ENCODE measurements at places on chromosomes 4 and X.

- no peak for DNase-seq
Observed at GRCh38 chr4:100516225-100516624, 1.6 kb downstream of the EMCN start.

DNA sequence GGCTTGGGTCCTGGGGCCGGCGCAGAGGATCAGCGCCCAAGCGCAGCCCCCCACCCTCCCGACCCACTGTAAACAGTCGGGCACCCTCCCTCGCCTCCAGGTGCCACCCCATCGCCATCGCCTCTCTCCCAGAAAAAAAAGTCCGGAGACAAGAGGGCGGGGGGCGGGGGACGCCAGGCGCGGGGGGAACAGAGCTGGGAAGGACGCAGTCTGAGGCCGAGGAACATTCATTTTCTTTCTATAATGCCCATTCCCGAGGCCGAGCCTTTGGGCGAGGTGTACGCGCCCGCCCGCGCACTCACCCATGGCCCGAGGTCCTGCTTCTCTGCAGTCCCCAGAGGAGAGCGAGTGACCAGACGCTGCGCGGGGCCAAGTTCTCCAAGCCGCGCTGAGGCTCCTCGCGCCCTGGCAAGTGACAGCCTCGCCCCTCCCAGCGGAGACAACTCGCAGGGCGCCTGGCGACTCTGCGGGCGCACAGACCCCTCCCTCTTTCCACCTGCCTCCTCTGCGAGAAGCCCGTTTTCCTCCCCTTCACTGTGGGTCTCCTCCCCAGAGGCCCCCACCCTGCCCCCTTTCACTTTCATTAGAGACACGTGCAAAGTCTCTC, 63.5 kb upstream of the WDR17 start:
- peak; percentile 6 for DNase-seq

DNA sequence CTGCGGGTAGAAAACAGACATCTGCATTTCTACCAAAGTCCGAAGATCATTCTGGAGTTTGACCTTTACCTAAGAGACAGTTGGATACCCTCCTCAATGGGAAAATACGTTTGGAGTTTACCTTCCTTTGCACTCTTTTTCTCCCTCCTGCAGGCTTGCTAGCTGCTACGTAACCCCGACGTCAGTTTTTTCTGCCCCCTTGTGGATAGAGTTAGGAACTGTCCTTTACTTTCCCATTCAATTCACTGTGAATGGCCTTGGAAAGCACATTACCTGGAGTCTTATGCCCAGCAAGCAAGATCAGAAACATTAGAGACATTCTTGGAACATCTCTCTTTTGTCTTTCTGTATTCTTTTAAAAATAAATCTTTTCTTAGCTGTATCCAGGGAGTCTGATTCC, 250.7 kb downstream of the NAP1L3 start:
- peak; percentile 6 for DNase-seq

- no peak for DNase-seq
Observed at GRCh38 chrX:49029876-49030275, 13.3 kb downstream of the TFE3 start.

- DNase-seq, result no peak
Observed at GRCh38 chr4:80926446-80926845, 104.1 kb upstream of the BMP3 start.

DNA sequence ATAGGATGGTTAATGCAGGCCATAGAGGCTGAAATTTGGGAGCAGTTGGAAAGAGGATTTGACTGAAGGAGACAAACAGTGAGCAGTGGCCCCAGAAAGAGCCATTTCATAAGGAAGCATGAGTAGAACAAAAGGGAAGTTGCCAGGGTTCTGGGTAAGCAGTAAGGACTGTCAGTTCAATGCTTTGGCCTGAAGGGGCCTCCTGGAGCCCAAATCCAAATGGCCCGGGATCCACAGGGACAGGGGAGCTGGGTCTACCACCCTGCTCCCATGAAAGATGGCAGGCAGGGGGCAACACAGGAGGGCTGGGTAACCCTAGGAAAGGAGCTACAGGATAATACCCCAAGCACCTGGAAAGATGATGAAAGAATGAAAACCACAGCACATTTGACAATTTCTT, 4.1 kb upstream of the INTS6L start:
- DNase-seq, result no peak

GRCh38 chrX:117996918-117997480, 119.6 kb downstream of the KLHL13 start:
- DNase-seq, result no peak

- DNase-seq, result no peak
Observed at GRCh38 chrX:48785186-48785539, 1.2 kb upstream of the GATA1 start.

DNA sequence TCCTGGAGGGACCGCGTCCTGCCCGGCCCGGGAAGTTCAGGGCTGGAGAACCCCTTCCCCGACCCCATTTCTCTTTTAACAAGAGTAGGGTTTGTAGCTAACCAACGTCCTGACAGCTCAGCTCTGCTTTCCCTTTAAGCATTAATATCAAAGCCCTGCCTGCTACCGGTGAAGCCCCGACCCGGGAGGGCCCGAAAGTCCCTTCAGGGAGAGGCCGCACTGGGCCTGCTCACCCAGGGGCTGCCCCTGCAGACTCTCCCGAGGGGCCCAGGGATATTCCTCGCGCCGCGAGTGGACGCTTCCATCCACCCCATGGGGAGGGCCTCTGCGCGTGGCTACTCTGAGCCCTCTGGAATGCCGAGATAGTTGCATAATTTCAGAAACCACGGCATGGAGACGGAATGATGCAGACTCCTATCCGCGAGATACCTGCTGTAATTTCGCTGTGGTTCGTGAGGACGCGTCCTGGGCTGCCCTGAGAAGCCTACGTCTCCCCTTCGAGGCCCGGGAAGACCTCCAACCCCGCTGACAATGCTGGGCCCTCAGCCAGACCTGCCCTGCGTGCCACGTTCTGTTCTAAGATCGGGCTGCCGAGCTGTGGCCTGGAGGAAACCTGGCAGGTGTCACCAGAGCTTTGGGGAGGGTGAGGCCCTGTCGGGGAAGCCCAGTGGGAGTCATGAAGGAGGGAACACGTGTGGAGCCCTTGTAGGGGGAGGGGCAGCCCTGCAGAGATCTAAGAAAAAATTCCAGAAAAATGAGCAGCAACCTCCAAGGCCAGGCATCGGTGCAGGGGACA, 999 bp upstream of the CTBP1 start:
- DNase-seq, result peak; percentile 47

DNA sequence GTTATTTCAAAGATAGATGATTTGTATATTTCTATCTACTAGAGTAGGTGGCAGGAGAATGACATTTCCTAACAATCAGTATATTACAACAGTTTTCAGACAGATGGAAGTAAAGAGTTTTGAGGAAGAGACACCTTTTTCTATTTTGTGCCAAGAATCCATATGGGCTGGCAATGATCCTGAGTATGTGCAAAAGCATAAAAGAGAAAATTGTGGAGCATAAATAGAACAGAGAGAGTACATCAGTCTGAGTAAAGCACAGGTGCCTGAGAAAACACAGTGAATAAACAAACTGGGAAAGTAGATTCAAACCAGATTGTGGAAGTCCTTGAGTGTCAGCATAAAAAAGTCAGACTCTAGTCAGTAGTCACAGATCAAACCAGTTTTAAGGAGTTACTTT, 96.8 kb upstream of the WDR44 start:
- no peak for DNase-seq

DNA sequence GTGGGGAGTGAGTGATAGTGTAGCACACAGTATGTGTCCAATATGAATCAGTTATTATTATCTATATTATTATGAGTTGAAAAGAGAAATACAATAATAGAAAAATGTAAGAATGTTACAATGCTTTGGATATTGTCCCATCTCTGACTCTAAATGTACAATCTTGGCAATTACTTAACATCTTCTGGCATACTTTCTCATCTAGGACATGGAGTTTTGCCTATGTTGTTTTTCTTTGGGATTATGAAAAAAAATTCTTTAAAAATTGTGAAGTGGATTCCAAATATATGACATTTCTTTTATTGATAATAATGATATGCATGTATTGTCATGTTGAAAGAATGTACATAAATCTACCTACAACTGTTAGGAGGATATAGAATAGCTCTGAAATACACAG, 84.1 kb downstream of the TBCK start:
- DNase-seq, result no peak

- no peak for DNase-seq
Observed at GRCh38 chr4:152708361-152708760, 28.6 kb upstream of the TMEM154 start.

GRCh38 chr4:108427946-108428485, 192.4 kb upstream of the RPL34 start:
- no peak for DNase-seq

DNA sequence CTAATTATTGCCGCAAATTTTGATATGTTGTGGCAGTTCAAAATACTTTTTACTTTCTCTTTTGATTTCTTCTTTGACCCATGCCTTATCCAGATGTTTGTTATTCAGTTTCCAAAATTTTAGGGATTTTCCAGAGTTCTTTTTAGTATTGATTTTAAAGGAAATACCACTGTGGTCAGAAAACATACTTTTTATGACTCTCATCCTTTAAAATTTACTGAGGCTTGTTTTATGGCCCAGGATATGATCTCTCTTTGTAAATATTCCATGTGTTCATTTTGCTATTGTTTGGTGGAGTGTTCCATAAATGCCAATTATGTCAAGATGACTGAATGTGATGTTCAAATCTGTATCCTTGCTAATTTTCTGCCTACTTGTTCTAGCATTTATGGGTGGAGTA, 272.3 kb upstream of the DIPK2B start:
- DNase-seq, result no peak

DNA sequence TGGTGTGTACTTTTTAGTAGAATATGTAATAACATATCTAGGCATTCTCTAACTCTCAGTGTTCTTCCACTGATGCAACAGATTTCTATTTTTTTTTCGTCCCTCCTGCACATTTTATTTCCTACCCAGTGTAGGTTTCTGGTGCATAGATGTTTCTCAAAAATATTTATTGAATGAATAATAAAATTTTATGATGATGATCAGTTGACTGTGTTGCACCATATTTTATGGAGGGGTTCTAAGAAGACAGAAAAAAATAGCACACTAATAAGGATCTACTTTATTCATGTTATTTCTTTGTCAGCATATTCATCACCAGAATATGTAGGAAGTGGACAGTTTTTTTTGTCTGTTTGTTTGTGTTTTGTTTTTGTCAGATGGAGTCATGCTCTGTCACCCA, 2529.3 kb downstream of the ARAP2 start:
- no peak for DNase-seq

GRCh38 chrX:71671043-71671780, 3.9 kb downstream of the LOC101059915 start:
- no peak for DNase-seq

DNA sequence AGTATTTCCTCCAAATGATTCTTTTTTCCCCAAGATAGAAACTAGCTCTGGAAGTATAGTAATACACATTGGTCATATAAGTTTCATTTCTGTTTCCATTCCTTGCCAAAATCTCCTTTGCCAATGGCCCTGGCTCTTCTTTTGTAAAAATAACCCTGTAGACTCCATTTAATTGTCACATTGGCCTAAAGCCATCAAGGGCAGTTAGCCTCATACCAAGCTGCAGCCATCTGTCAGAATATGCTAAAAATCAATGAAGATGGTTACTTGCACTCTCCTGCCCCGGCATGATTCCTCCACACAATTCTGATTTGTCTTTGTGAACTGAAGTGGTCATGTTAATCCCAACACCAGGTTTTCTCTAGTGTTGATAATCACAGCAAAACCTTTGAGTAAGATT, 380.5 kb downstream of the SH2D1A start:
- no peak for DNase-seq

DNA sequence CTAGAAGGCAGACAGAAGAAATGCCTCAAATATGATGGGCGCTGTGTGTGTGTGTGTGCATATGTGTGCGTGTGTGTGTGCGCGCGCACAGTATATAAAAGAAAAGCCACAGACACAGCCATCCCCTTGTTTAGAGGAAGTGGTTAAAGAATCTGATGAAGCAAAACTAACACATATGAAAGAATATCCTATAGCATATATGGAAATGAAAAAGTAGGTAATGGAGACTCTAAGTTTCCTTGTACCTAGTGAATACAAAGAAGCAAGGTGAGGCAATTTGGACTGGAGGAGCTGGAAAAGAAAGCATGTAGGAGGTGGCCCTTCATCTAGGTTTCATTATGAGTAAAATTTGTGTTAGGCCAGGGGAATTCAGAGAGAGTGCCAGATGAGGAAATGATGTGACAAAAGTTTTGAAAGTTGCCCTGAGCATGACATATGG, 58.6 kb upstream of the MCF2 start:
- DNase-seq, result peak; percentile 51

- peak; percentile 18 for DNase-seq
Observed at GRCh38 chr4:87058356-87059073, 123.7 kb downstream of the AFF1 start.

DNA sequence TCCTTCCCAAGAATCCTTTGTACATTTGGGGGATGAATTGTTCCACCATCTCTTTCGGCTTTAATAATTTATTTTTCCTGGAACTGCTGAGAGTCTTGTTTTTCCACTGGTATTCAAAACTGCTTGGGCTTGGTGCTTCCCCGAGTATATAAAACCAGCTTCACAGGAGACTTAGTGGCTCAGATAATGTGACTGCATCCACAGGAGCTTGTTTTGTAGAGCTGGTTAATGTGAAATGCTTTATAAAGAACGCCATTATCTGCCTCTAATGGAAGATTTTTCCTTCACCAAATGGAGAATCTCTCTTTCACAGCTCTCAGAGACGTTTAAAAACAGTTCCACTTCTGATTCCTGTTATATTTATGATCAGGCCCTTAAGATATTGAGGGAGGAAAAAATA, 935.5 kb downstream of the RAB28 start:
- no peak for DNase-seq

DNA sequence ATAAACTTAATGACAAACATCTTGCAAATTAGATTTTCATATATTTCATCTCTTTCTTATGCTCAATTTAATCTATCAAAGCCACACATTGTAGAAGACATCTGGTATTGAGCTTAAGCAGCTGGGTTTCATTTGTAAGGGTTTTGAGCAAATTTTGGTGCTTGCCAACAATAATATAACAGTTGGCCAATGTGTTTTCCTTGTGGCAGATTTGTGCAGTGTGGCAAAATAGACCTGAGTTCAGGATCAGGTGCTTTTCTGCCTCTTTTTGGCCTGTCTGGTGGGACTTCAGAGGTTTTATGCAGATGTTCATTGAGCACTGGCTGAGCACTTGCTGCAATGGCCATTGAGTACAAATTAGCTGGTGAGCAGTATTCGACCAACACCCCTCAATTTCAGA, 301.9 kb downstream of the BMPR1B start:
- no peak for DNase-seq

DNA sequence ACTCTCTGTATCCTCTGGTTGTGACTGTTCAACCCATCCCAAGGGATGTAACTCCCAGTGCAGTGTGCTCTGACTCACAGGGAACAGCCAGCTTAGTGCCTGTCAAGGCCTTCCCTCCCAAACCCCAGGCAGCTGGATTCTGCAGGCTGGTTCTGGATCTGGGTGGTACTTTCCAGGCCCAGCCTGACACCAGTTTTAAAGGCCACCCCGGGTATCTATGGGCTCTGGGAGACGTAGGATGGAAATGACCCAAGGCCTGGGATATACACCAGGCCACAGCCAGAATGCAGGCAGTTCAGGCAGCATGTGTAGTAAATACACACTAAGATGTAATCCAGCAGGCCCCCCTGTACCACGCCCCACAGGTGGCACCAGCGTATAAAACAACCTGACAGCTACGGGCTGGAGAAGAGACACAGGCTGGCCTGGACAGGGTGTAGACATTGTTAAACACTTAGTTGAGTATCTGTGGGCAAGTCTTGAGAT, 64.2 kb downstream of the SPINK2 start:
- no peak for DNase-seq
